Stimulated activated CD4-positive, alpha-beta T cell treated with anti-CD3 and anti-CD28 coated beads, Interleukin-1b, Interleukin-23, amount 100 ng/mL, for 1 hour (primary cell): ENCODE measurements at places on chromosomes 4 and X.

DNA sequence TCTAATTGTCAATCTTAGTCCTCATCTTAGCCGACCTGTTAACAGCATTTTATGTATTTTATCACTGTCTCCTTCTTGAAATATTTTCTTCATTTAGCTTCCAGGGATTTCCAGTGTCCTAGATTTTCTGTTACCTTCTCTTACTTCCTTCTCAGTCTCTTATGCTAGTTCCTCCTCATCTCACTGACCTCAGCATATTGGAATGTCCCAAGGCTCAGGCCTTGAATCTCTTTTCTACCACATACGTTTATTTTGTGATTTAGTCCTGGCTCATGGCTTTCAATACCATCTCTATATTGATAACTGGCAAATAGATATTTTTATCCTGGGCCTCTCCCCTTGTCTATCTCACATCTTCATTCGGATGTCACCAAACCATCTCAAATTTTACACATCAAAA lies 61.1 kb downstream of the IQCM start:
- no peak for DNase-seq

DNA sequence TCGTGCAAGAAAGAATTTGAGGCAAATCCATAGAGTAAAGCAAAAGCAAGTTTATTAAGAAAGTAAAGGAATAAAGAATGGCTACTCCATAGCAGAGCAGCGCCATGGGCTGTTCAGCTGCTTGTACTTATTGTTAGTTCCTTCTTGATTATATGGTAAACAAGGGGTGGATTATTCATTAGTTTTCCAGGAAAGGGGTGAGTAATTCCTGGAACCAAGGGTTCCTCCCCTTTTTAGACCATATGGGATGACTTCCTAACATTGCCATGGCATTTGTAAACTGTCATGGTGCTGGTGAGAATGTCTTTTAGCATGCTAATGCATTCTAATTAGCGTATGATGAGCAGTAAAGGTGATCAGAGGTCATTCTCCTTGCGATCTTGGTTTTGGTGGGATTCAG lies 23.5 kb upstream of the CEP135 start:
- DNase-seq, result no peak

- DNase-seq, result peak; percentile 6
Measured at GRCh38 chr4:106502106-106502699, 133.6 kb upstream of the GIMD1 start.

DNA sequence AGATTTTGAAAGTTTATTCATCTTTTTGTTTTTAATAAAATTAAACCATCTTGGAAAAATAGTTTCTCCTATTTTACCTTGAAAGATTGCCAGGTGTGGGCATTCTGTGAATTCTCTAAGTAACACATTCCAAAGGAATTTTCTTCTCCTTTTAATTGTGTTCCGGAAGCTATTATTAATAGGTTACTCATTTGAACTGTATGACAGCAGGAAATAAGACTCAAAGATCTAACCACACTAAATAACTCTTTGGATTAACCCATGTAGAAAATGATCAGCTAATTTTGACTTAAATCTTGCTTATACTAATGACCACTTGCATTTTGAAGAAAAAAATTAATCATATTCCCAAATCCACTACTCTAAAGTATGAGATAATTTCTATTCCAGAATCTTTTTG lies 17.6 kb upstream of the CCNI start:
- no peak for DNase-seq

GRCh38 chr4:146134761-146135445 lies 40.6 kb upstream of the LSM6 start:
- no peak for DNase-seq

DNA sequence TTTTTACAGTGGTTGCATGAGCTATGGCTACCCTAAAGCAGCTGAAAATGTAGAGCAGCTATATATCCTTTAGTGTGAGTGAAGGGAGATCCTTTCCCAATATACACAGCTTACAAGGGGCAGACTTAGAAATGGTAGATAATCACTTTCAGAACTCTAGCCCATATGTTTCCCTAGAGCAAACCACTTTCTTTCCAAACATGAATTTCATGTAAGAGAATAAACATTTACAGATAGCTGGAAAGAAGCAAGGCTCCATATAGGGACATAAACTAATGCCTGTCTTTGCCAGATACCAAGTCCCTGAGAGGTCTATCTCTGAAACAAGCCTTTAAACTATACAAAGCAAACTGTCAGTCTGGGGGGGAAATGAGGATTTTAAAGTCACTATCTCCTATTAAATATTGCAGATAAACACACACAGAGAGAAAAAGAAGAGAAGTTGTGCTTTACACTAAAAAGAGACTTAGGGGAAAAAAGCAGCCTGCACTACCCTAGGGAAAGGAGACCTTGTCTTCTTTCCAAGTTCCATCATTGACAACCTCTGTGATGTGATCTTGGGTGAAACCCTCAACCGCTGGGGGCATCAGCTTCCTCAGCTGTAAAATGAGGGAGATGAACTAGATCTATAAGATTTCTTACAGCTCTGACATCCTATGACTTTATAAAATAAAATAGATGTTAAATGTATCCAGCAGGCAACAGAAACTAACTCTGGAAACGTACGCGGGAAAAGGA lies 73.6 kb downstream of the TMEM156 start:
- DNase-seq, result no peak

DNA sequence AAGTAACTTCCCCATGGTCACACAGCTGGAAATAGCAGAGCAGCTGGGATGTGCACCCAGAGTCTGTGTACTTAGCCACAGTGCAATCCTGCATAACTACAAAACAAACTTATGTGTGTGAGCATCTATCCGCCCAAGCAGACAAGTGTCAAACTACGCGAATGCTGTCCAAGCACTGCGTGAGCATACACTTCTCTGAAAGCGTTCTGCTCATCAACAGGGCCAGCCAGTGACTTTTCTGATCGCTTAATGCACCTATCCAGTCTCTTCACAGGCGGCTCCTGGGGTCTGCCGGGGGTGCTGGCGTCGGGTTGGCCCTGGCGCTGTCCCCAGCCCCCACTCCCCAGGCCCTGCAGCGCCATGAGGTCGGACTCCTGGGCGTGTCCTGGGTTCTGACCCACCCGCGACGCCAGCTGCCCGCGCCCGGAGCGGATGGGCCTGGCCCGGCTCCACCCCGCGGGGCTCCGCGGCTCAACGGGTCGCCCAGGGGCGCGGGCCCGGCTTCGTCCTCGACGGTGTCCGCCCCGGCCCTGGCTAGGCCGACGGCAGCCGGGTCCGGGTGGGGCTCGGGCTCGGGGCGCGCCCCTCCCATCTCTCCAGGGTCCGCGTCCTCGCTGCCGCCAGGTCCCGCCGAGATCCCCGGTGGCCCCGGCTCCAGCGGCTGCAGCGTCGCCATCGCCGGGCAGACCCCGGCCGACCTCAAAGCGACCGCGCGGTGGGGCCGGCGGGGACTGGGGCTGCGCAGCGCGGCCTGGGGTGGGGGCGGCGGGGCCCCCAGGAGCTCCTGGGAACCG lies 1.3 kb upstream of the ZNF141 start:
- no peak for DNase-seq

- DNase-seq, result no peak
Measured at GRCh38 chr4:169236873-169237626, 33.7 kb downstream of the SH3RF1 start.
